ENCODE measurements at places on chromosomes 3 and 15. TPM values are rescaled to one million over a fixed set of nuclear protein-coding genes. Genes with fewer than 3 reads are reported as not detected.

DNA sequence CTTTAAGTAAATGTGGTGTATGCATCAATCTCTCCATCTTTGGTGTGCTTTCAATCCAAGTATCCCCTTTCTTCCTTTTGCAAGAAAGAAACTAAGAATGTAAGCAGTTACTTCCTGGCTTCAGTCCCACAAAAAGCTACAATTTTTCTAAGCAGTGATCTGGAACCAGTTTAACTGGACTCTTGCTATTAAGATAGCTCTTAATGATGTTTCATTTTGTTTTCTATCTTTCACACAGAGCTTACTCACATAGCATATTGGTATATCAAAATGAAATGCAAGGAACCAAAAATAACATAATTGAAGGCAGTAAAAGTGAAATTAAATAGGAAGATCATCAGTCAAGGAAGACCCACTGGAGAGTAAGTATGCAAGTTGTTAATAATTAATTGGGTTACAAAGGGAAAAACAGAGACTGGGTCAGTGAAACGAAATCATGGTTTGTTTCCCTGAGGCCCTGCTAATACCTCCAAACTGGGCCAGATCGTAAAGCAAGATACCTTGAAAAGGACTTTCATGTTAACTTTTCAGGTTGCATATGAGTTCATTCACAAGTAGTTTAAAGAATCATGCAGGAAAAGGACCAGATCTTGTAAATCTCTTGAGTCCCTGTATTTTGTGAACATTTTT is 41.9 kb downstream of the GPR160 start:
- no peak for DNase-seq

DNA sequence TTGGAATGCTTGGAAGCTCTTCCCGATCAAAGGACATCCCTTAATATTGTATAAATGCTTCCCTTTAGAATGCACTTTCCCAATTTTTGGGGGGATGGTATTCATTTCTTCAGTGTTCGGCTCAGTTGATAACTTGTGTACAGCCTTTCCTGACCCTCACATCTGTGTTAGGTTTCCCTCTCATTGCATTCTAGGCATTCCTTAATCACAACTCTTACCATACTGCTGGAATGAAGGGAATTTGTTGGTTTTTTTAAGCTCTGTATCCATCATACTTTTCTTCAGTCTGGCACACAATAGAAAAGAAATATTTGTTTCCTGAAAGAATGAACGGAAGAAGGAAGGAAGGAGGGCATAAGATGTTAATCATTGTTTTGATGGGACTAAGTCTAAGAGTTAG is 119.5 kb downstream of the CHST2 start:
- DNase-seq = no peak

The SNX22 gene
- polyA plus RNA-seq = 1.9 TPM

DNA sequence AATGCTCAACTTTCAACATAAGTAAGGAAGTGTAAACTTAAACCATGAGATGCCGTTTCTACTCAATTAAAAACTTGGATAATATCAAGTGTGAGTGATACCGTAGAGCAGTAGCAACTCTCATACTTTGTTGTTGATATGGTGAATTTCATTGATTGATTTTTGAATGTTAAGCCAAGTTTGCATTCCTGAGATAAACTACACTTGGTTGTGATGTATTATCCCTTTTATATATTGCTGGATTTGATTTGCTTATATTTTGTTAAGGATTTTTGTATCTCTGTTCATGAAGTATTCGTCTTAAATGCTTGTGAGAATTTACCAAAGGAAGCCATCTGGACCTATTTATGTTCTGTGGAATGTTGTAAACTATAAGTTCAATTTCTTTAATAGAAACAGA is 21.7 kb downstream of the SLMAP start:
- no peak for DNase-seq

DNA sequence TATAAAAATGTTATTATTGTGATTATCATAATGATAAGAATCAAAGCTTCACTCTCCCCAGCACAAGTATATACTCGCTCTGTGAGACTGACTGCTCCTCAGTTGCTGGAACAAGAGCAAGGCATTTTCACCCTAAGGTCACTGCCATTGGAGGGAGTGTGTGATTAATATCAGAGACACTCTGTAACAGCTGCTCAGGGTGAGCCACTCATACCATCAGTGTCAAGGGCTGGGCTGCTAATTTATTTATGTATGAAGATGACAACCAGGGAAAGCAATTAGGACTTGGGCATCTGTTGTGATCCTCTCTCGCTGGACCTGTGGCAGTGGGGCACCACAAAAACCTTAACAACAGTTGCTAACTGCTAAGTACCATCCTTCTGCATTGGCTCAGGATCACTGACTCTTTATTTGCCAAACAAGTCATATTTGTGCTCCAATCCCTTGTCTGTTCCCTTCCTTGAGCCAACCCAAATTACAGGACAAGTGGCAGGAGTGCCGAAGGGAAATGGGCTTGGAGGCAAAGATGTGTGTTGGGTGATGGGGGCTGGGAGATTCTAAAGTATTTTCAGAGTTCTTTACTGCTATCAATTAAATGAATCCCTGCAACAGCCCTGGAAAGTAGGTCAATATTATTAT is 297.5 kb upstream of the STT3B start:
- no peak for DNase-seq
